ENCODE measurements at places on chromosomes 11 and 22.

DNA sequence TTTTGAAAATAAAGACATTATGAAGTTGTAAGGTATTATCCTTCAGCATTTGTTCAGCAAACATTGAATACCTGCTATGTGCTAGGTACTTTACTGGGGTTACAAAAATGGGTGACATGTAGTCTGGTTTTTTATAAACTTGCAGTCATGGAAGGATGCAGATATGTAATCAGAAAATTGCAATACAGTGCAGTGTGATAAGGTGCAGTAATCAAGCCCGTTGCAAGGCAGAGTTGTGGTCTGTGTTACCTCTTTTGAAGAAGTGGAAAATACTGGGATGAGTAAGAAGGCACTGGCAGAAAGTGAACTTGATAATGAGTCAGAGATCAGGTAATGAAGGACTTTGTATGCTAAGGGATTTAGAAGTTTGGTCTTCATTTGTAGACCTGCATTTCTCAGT lies 8.1 kb downstream of the FBXO7 start:
- no peak for DNase-seq

GRCh38 chr11:6321961-6322362 lies 1.7 kb upstream of the CAVIN3 start:
- DNase-seq, result peak; percentile 71

GRCh38 chr11:86456075-86456939 lies 81.6 kb downstream of the CCDC81 start:
- DNase-seq, result peak; percentile 81

- no peak for DNase-seq
These were observed 39.1 kb downstream of the DIXDC1 start for GRCh38 chr11:111976119-111976766.

- DNase-seq, result no peak
These were observed 191.5 kb downstream of the MAML2 start for GRCh38 chr11:96151501-96151900.

DNA sequence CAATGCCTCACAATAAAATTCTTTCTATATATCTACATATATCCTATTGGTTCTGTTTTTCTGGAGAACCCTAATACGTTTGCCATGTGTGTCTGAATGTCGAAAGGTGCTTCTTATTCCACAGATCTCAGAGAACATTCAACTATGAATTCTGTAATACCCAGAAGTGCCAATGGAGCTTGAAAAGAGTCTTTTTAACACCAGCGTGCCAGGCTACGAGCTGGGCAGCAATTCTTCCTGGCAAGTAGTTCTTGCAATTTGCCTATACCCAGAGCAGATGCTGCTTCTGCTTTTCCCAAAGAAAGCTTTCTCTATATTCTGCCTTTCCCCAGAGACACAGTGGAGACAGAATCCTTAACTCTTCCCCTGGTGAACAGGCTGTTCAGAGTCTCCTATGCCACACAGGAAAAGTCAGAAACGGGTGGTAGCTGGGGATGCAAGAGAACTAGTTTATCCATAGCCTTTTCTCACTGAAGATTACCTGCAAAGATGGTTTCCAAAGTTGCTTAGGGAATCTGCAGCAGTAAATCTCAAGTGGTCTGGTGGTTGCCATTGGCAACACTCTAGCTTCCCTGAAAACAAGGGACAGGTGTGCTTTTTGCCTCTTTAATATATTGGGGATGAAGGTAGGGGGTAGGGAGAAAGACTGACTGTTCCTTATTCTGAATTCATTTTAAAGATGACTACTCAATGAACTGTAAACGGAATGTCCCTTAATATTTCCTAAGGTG lies 16.8 kb upstream of the PAFAH1B2 start:
- DNase-seq, result no peak

GRCh38 chr11:100574894-100575769 lies 112.0 kb upstream of the ARHGAP42 start:
- DNase-seq, result peak; percentile 40

DNA sequence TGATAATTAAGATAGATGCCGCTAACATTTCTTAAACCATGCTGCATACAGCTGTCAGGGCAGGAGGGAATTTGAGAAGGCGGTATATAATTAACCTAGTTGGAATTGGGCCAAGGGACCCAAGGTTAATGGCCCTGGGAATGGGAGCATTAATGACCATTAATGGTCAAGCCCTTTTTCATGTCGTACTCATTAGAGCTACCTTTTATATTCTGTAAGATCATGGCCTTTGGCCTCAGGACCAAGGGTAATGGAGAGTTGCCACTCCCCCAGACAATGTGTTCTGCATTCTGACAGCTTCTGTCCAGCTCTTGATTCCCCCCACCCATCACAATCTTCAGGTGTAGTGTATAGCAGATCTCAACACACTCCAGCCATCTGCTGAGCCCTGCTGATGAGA lies 111.6 kb downstream of the NTM start:
- DNase-seq, result no peak

DNA sequence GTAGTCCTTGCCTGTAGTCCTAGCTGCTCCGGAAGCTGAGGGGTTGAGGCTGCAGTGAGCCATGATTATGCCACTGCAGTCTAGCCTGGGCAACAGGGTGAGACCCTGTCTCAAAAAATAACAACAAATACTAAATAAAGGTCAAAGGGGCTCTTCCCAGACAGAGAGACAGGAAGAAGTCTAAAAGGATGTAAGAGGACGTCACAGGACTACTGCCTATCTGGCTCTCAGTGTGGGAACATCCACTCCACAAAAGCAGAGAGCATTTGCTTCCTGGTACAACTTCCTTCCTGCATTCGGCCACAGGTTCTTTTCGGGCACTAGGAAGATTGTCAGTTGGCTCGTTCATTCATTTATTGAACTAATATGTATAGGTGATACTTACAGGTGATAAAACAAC lies 110.6 kb downstream of the SGSM3 start:
- DNase-seq, result no peak

DNA sequence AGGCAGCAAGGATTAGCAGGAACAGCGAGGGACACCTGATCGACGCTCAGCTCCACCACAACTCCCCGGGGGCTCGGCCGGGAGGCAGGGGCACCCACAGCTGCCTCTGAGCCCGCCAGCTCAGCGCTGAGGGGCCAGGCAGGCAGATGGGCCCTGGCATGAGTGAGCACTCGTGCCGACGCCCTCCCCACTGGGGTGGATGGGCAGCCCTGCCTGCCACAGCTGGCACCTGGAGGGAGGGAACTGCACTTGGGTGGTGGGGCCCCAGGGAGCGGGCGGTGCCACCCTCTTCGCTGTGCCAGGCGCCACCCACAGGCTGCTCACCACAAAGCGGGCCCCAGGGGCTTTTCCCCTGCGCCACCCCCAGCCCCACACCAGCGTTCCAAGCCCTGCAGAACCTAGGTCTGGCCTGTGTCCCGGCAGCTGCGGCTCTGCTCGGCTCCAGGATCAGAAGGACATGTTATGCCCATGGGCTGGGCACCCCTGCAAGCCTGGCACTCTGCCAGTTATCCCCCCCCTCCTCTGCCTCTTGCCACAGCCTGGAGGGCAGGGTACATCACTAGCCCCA lies 28.8 kb downstream of the WNT7B start:
- DNase-seq, result no peak

DNA sequence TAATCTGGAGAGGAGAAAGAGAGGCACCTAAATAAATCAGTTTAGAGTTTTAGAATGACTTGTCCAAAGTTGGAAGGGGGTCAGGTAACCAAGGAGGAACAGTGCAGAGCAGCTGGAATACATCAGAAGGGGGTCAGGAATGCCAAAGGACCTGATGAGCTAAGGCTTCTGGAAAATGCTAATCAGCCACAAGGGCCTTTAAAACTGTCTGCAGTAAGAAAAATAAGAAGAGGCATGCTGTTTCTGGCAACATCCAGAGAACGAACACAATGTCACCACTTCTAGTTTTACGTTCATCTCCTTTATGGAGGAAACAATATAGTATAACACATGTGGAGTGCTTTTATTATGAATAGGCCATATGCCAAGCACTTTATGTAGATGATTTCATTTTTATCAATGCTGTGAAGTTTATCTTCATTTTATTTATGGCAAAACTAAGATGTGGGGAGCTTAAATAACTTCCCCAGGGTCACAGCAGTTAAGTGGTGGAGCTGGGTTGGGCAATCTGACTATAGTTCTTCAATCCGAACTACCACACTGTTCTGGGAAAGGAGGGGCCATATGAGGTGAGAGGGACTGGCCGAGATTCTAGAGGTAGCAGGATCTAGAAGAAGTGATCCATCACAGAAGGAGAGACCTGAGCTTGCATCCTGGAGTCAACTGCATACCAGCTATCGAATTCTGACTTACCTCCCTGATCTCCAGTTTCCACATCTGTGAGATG lies 22.6 kb downstream of the ACO2 start:
- no peak for DNase-seq

GRCh38 chr11:47768101-47768612 lies 1.0 kb upstream of the FNBP4 start:
- DNase-seq, result peak; percentile 87

DNA sequence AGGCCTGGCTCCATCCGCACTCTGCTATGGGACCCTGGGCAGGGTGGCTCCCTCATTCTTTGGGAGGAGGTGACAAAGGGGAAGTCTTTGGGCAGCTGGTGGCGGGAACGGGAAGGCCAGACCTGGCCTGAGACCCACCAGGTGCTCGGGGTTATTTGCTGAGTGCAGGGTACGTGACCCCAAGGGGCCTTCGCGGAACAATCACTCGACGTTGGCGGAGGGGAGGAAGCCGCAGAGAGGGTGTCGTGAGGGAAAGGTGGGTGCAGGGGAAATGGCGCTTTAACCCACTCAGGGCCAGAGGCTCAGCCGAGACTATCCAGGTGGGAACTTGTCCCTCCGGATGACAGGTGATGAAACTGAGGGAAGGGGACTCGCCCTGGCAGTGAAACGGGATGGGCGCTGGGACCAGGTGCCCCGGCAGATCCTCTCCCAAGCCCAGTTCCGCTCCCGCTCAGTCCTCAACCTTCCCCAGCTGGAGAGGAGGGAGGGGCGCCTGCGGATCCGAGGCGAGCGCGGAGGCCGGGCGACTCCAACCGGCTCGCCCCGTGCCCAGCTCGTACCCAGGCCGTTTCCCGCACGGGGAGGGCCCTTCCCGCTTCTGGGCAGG lies 911 bp downstream of the A4GALT start:
- DNase-seq, result no peak

DNA sequence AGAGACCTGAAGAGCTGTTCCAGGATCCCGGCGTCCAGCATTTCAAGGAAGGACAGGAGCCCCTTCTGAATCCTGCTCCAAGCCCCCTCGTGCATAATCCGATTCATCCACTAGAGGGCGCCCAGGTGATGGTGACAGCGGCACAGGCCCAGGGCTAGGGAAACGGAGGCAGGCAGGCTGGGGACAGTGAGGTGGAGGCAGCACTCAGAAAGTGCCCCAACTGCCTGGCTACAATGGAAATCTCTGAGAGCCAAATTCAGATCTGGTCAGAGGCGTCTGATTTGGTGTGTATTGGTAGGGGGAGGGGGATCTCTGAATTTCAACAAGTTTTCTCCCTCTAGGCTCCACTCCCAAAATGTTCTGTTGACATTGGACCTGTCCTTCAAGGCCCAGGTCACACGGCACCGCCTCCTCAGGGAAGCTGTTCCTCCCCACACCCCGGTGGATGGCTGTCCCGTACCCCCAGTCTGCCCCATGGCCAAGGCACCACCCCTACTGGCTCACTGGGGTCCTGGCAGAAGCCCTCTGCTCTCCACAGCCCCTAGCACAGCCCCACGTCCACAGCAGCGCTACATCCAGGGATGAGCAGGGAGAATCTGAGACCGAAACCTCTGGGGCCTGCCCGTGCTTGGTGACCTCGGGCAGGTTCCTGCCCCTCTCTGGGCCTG lies 142.9 kb downstream of the CRYBB2 start:
- DNase-seq, result peak; percentile 77

GRCh38 chr11:104422324-104422944 lies 258.5 kb upstream of the PDGFD start:
- DNase-seq, result no peak

DNA sequence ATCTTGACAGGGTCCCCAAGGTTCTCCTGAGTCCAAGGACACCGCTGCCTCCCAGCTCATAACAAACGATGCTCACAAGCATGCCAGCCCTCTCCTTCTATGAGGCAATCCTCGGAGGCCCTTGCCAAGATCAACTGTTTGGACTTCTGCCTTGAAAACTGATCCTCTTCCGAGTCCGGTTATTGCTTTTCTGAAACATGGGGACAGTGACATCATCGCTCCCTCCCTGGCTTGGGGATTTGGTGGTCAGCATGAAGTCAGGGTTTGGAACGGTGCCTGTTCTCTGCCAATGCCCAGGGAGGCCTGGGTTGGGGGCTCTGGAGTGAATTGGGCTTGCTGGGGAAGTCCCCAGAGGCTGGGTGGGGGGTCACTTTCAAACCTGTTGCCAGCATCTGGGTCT lies 149.3 kb downstream of the FBXO7 start:
- DNase-seq, result no peak

DNA sequence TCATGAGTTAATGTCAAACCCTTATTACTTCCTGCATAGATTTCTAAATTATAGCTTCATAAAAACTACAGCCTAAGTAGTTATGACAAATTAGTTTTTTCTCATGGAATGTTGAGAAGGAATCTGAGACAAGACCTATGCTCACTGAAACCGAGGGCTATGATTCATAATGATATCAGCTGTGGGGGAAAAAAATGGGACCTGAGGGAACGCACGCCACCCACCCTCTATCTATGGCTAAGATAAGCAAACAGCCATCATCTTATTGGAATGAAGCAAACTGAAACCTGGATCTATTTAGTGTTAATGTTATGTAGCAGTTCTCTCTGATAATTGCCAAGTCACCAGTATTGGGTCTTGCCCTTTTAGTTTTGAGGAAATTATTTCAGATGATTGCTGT lies 906.9 kb upstream of the RAG2 start:
- DNase-seq, result no peak

GRCh38 chr22:37211866-37212173 lies 457 bp downstream of the SSTR3 start:
- DNase-seq, result no peak

DNA sequence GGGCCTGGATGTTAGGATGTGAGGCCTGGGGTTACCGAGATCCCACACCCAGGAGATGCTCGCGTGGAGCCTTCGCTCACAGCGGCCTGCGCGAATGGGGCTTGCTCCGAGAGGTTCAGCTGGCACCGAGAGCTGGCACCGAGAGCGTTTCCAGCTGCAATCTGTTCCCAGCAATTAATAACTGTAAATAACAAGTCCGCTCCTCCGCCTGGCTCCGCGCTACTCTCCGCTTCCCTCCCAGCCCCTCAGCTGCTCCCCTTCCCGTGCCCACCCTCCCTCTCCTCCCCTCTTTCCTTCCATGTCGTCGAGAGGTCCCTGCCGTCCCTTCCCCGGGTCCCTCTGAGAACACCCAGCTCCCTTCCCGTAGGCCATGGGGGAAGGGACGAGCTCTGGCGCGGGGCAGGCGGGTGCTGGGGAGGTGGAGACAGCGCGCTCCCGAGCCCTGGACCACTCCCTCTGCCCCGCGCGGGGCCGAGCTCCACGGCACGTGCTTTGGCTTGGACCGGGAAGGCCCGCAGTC lies 110.8 kb downstream of the WNT7B start:
- no peak for DNase-seq
